ENCODE measurements at places on chromosomes 2 and 18.

GRCh38 chr2:28755421-28755820, 3.8 kb downstream of the PPP1CB start:
- DNase-seq: no peak

GRCh38 chr2:60855989-60856669, 25.2 kb upstream of the REL start:
- DNase-seq: no peak

GRCh38 chr2:130836501-130837174, at the start of gene ARHGEF4:
Gene ARHGEF4, plus strand, starts transcription at chr2:130836914. Its CDS starts 40 bp downstream, at chr2:130836954.
- peak; percentile 5 for DNase-seq

DNA sequence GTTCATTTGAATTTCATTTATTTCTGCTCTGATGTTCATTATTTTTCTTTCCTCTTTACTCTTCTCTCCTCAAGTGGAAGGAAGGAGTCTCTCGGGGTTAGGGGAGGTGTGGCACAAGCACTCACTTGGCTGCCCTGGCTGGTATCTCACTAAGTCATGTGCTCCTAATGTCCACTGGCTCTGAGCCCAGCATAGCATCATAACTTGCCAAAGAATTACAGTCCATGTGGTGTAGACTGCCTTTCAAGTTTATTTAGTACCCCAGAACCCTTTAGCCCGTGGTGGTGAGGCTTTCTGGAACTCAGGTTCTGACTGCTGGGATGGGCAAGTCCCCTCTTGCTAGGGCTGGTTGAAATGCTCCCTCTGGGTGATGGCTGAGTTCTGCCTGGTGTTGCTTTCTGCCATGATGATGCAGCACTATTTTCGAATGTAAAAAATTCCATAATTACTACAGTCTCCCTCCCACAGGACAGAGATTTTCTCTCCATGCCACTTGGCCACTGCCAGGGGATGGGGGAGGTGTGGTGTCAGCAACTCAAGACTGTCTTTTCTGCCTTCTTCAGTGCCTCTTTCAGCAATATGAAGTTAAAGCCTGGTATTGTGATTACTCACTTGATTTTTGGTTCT, 22.2 kb downstream of the SPAG16 start:
- no peak for DNase-seq

- no peak for DNase-seq
These were observed 234.4 kb downstream of the SOCS6 start for GRCh38 chr18:70523035-70523791.

DNA sequence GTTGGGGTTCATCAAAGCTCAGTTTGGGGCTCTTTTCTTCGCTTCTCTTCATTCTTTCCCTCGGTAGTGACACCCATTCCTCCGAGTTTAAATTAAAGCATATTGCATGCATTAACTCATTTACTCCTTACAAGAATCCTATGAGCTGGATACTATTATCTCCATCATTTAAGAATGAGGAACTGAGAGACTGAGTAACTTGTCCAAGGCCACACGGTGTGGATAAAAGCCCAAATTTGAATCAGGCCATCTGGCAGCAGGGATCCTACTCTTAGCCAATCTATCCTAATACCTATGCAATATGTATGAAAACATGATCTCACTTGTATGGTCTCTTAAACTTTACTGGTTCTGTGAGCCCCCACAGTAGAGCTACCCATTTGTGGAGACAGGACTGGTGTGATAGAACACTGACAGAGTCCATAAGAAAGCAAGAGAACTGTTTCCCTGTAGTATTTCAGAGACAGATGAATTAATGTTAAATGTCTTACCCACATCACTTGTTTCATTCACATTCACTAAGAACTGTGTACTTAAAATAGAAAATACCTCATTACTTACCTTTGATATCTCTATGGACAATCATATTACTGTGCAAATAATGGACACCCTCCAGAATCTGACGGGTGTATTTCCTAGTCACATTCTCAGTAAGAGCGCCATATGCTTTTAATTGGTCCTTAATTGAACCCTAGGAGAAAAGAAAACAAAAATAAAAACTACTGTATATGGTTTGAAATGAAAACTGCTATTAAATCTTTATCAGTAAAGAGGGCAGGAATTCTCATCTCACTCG, 20.4 kb upstream of the ERCC3 start:
- no peak for DNase-seq

DNA sequence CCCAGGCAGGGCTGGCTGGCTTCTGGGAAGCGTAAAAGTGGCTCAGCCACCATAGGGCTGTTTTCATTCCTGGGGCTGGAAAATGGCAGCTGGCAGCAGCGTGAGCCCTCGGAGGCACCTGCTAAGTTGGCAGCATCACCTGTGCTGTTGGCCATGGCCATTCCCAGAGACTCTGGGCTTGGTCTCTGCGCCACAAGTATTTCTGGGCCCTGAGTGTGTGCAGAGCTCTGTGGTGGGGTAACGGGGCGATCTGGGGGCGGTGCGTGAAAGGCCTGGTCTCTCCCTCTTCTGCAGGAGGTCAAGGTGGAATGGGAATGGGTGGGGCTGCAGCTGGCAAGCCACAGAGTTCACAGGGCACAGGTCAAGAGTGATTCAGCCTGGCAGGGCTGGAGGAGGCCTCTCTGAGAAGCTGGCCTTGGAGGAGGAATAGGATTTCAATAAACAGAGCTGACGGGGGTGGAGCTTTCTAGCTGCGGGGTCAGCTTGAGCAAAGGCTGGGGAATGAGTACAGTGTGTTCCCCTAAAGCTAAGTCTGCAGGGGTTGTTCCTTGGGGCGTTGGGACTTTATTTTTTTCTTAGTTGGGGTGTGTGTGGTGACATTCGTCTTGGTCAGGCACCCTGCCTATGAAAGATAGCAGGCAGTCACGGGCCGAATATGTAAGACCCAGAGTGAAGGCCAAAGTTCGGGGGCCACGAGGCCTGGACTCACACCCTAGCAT, 10.3 kb upstream of the NTSR2 start:
- no peak for DNase-seq

DNA sequence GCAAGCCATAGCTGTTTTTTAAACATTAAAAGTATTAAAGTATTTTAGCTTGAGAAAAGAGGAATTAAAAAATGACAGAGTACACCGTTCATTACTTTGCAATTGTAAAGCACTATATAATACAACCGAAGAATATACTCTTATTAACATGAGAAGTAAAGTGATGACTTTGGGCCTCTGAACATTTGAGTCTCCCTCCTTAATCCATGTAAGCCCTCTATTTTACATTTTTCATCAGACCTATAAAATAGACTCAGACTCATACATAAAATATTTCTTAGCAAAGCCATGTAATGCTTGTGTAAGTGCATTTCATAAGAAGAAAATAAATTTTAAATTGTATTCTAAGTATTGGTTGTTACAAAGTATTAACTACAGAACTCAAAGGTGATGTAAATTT, 198.6 kb downstream of the LRP1B start:
- no peak for DNase-seq

- no peak for DNase-seq
These were observed 43.4 kb downstream of the DPP4 start for GRCh38 chr2:162030363-162031190.

DNA sequence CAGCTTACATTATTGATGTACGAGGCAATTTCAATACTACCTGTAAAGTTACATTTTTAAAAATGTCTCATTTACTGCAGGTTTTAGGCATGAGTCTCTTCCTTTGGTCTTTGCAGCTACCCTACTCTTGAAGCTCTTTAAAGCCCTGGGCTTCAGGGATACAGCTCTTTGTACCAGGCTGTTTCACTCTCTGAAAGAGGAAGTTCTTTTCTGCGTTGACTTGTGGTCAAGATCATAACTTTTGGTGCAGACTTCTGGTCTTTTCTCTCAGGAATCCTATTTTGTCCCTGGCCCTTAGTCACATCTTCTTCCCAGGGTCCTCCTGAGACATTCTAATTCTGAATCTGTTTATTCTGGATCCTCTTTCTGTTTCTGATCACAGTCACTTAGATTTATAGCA, 16.6 kb upstream of the HRH4 start:
- DNase-seq: peak; percentile 51

All from HL-60 (cell line).